Neural crest cell (in vitro differentiated cells): ENCODE measurements at places on chromosomes 3 and 15.

- DNase-seq = no peak
Observed at GRCh38 chr3:73298243-73299183, 237.1 kb downstream of the EBLN2 start.

DNA sequence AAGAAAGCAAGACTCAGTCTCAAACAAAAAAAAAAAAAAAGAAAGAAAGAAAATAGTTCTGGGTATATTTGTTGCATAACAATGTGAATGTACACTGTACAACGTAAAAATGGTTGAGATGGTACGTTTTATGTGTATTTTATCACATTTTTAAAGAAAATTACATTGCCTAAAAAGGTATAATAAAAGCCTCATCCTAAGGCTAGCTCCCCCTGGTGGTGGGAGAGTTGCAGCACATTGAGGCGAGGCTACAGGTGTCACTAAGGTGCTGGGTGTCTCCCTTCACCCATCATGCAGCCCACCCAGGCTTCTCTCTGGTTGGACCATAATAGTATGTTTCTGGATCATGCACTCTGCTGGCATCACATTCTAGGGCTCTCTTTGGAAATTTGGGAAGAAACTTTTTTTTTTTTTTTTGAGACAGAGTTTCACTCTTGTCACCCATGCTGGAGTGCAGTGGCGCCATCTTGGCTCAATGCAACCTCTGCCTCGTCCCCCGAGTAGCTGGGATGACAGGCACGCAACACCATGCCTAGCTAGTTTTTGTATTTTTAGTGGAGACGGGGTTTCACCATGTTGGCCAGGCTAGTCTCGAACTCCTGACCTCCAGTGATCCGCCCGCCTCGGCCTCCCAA is 12.4 kb upstream of the RAB11A start:
- DNase-seq = peak; percentile 49

GRCh38 chr3:66836363-66837152 is 161.5 kb upstream of the KBTBD8 start:
- DNase-seq = no peak

DNA sequence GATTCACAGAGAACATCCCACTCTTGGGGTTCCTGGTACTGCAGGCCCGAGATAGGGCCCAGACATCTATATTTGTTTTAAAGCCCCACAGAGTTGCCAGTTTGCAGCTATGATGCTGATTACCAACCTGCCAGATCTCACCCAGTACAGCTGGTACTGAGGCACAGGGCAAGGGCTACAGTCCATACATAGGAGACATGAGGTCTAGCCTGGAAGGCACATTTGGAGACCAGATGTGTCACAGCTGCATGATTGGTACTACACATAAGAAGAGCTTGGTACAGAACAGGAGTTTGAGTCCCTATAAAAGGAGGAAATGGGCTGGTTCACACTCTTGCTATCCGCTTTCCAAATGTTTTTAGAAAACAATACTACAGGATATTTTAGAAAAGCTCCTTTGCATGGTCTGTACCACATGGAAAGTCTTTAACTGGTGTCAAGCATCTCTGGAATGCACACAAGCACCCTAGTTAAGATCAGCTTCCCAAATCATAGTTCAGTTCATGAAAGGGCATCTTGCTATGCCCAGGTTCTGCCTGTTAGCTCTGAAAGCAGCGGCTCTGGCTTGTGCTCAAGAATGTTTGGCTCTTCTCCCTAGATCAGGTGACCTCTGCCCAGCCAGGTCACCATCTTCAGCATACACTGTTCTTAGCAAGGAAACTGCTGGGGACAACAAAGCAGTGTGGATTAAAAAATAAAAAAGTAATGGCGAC is 20.6 kb downstream of the MTMR14 start:
- no peak for DNase-seq

DNA sequence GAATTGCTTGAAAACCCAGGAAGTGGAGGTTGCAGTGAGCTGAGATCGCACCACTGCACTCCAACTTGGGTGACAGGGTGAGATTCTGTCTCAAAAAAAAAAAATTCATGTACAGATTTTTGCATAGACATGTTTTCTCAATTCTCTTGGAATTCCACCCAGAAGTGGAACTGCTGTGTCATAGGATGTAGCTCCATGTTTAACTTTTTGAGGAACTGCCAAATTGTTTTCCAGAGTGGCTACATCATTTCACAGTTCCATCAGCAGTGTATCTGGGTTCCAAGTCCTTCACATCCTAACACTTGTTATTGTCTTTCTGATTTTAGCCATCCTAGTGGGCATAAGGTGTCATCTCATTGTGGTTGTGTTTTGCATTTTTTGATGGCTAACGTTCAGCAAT is 9.9 kb downstream of the CAPN7 start:
- no peak for DNase-seq
